A172 (cell line): ENCODE measurements at places on chromosomes 6 and 20. TPM values are rescaled to one million over a fixed set of nuclear protein-coding genes. Genes with fewer than 3 reads are reported as not detected.
A peak's percentile ranks its signal among the peaks of the same experiment; 100 is the strongest.

The LRRC1 gene
- 11.3 and 13.3 TPM in 2 replicates for total RNA-seq

The HRH3 gene
- total RNA-seq = not detected in 2 replicates

The FUT9 gene
- total RNA-seq = not detected in 2 replicates

The SLC44A4 gene
- not detected in 2 replicates for total RNA-seq

The PFDN4 gene
- total RNA-seq = 261 and 341 TPM in 2 replicates

- no peak for DNase-seq
These were observed 73.3 kb upstream of the E2F3 start for GRCh38 chr6:20328266-20328923.

DNA sequence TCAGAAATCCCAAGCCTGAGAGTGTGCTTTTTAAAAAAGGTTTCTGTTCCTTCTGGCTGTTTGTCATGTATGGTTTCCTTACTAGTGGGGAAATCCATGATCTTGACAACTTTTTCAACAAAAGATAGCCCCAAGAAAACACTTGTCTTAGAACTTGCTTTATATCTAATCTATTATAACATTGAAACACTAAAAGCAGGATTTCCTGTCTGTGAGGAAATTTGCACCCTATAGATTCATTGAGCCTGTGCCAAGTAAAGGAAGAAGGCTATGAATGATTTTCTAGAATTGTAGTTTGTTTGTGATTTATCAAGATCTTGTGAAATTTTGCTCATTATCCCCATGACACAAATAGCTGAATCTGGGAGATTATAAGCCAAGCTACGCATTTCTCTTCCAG, 238.6 kb upstream of the RIN2 start:
- DNase-seq = no peak

DNA sequence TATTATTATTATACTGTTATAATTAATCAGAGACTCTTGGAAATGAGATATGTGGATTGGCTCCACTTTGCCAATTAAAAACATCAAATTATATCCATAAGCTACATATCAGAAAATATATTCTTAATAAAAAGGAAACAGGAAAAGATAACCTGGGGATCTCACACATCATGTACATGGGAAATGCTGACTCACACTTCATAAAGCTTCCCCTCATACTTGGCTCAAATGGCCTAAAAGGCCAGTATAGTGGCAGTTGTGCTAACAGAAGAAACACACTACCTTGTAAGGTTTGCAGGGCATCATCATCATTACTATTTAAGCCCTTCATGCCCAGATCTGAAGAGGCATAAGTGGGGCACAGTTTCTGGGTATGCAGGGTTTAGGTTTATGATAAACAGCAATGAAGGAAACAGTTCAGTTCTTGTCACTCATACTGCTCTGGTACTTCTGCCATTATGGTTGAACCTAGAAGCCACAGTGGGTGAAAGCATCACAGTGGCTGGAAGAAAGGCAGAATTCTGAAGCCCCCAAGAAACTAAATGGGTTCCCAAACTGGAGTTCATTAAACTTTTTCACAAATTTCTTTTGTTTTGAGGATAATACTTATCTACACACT, 60.6 kb downstream of the BTBD9 start:
- DNase-seq = no peak

DNA sequence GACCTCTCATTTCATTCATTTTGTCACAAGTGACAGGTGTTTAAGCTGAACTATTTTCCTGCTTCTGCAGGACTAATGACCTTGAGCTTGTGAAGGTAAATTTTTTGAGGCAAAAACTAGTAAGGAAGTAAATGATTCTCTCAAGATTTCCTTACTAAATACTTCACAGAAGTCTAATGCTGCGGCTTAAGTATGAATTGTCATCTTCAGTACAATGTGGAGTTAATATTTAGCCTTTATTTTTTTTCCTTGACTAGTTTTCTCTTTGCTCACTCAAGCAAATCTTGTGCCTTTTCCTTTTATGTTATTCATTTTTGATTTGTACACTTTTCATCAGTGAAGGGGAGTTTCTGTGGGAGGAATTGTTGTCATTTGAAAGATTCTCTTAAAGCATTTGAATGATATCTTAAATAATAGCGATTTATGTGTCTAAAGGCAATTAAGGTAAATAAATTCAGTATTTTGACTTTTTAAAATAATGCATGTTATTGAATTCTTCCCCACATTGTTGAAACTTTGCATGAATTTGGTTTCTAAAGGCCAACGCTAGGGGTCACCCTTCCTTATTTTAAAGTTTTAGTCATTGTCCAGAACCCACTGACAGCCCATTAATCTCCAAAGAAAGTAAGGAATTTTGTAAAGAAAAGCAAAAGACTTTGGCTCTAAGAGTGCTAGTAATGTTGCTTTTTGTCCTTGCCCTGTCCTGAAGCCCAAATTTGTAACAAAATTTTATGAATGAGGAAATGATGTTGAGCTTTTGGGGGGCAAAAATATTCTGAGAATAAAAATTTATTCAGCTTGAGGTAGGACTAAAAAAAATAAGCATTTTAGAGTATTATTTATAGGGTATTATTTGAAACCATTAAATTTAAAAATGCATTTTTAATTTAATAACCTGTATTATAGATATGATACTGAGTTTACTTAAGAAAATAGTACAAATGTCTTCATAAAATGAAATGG, 157.4 kb upstream of the LAMA2 start:
- DNase-seq = peak; percentile 48

DNA sequence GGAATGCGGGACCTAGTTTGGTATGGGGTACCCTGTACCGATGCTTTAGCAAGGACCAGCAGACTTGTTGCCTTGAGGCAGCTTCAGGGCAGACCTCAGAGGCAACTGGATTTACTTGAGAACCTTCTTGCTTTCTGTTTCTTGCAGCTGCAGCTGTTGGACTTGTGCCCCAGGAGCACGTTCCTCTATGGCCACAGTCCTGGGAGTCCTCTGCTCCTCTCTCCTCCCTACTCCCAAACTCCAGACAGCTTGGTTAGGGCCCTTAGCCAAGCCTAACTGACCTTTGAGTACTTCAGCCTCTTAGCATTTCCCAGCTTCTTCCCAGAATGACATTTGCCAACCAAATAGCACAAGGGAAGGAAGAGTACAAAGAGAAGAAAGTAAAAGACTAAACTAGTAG, 34.7 kb downstream of the GHRH start:
- no peak for DNase-seq

GRCh38 chr6:49401063-49401462, 62.0 kb downstream of the MMUT start:
- DNase-seq = no peak

GRCh38 chr20:25245461-25245860, 2.4 kb upstream of the PYGB start:
- no peak for DNase-seq

DNA sequence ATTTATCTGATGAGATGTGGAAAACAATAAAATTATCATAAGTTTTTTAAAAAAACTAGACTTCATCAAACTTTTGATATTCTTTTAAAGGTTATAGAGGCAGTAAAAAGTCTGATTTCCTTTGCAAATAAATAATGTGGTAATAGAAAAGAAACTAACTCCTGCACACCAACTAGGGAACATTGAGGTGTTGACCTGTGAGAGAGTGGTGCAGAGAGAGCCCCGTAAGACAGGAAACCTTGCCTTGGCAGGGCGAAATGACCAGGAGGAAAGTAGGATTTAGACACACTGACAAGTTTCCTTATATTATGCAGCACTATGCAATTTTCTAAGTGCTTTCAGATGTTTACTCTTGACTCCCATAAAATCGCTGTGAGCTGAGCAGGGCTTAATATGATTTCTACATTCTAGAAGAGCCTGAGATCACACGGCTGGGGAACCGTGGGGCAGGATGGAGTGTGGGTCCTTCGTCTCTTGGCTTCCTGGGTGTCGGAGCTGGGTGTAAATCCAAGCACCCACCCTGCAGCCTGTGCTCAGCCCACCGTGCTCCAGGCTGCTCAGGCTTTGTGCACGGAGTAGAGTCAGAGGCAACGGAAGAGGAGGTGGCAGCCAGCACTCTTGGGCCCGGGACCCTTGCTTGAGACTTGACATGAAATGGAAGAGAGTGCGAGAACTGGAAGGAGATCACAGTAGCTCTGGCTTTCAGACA, 61.3 kb upstream of the FOXQ1 start:
- no peak for DNase-seq
